ENCODE measurements at places on chromosomes 4 and X.
A peak's percentile ranks its signal among the peaks of the same experiment; 100 is the strongest.

DNA sequence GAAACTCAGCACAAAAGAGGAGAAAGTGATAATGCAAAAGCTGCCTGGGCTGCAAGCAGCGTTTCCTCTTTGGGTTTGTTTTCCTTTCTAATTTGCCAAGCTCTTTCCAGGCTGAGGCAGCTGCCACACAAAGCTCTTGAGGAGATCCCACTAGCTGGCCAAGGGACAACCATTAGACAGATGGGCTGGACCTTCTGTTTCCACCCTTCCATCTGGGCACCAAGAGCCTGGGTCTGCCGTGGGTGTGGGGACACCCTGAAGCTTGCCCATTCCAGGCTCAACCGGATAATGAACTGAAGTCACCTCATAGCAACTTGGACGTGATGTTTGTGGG is 194.6 kb upstream of the C1QTNF7 start:
- DNase-seq = no peak

DNA sequence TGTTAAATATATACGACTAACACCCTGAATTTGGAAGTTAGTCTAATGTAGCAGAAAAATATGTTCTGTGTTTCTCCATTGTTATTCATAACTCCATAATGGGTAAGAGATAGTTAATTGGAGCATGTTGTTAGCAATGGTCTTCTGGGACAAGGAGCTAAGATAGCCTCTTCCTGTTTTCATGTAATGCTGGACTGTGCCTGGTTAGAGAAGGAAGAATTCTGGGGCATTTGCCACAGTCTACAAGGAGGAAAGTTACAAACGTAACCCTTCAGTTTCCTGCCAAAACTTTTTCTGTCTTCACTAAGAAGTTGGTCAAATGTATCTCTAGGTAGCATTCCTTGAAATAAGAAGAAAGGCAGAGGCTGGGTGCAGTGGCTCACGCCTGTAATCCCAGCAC is 5.8 kb downstream of the PRDX4 start:
- DNase-seq = no peak

DNA sequence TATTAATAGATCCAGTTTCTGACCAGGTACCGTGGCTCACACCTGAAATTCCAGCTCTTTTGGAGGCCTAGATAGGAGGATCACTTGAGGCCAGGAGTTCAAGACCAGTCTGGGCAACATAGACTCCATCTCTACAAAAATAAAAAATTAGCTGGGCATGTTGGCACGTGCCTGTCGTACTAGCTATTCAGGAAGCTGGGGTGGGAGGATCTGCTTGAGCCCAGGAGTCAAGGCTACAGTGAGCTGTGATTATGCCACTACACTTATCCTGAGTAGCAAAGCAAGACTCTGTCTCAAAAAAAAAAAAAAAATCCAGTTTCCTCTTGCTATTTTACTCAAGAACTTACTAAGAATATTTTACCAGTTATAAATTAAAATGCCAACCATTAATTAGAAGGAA is 91.7 kb downstream of the SLC10A6 start:
- DNase-seq = no peak

GRCh38 chr4:2672700-2673099 is 83.4 kb downstream of the TNIP2 start:
- DNase-seq = no peak

DNA sequence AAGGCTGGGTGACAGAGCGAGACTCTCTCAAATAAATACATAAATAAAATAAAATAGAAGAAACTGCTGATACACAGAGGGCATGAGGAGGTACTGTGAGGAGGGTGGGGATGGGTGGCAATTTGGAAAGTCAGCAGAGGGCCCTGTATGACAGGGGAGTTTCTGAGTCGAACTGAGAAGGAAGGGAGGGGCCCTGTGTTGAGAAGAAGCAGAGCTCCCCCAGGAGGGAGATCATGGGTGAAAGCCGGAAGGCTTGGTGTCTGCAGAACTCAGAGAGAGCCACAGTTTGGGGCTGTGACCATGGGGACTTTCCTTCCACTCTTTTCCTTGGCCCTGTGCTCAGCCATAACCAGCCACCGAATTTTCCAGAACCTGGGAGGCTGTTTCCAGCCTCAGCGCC is 24.8 kb upstream of the AFAP1 start:
- DNase-seq = peak; percentile 77

DNA sequence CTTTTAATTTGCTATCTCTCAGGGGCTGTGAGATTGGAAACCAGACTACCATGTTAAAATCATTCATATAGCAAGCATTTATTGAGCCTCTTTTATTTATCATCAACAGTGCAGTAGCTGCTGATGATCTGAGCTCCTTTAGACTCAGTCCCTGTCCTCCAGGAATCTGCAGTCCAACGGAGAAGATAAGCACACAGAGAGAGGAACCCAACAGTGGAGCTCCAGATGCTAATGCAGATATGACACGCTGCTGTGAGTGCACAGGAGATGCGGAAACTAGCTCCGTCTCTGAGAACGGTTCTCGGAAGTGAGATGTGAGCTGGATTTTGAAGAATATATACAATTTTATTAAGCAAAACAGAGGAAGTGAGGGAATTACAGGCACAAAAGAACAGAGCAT is 35.4 kb downstream of the DCHS2 start:
- no peak for DNase-seq

DNA sequence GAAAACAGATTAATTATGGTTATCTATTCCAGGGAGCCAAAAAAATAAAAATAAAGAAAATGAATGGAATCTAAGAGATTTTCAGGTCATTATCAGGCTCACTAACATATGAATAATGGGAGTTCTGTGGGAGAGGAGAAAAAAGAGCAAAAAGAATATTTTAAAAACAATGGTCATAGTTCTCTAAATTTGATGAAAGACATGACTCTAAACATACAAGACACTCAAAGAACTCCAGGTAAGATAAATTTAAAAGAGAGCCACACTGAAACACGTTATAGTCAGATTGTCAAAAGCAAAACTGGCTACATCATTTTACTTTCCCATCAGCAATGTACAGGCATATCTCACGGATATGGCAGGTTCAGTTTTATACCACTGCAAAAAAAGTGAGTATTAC is 520.0 kb downstream of the ANKRD50 start:
- DNase-seq = no peak

DNA sequence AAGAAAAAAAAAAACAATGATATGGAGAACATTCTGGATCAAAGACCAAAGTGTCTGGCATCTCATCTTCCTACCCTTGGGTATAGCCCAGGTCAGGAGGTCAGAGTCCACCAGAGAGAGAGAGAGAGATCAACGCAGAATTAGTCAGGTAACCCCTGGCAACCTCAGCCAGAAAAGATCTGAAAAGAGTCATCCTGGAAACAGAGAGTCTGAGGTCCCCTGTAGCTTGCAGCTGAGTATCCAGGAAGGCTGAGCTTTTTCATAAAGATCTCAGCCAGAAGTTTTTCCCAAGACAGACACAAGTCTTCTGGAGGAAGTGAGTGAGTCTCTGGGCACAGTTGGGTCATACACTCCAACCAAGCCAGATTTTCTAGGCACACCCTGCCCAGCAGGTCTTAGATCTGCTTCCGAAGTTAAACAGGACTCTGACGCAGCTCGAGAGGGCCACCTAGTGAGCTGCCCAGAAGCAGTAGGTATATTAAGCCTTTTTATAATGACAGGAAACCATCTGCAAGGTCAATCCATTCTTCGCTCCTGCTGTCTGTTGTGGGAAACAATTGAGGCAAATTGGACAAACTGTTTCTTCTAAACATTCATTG is 35.7 kb downstream of the ACE2 start:
- DNase-seq = no peak

DNA sequence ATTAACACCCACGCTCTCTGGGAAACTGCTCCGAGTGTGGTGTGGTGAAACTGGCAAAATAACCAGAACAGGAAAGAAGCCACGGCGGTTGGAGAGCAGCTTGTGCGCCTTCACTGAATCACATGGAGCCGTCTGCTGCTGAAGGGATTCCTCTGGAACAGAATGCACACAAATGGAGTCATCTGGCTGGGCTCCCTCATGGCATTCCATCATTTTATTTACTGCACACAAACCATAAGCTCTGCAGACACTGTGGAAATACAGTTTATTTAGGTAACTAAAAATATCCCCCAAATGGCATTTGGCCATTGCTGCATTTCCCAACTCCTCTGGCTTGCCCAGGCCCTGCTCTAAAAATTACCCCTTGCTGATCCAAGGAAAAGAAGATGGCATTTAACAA is 187.0 kb upstream of the S100G start:
- no peak for DNase-seq

- DNase-seq = no peak
Observed at GRCh38 chr4:140004549-140004895, 149.5 kb downstream of the MAML3 start.

- no peak for DNase-seq
Observed at GRCh38 chr4:4333265-4333706, 43.2 kb downstream of the ZBTB49 start.

DNA sequence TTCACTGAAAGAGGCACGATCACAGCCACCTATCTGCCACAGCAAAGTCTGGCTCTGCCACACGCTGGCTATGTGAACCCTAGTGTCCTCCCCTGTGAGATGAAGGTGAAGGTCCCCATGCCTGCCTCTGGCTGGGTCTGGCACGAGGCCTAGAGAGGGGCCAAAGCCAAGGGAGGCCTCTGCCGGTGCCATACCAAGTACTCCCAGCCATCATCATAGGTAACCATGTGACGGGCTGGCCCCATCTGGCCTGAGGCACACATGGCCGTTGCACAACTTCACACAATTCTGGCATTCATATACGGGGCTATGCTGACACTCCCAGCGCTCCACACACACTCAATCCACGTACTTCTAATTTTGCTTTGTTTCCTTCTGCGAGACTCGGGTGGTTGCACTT is 15.3 kb downstream of the NOP14 start:
- no peak for DNase-seq

DNA sequence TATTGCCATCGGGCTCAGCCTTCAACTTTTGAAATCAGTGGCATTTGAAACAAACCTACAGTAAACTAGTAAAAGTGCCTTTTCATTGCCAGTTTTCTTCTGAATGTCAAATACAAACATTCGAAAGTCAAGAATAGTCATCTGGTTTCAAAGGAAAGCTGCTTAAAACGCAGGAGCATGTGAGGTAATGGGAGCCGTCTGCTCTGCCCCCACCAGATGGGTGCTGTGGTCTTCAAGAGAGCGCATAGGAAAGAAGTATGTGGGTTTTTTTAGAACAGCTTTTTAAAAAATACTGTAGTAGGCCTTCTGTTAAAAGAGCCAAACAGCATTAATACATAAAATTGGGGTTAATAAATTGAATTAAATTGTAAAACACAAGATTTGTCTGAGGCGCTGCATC is 88.6 kb downstream of the STOX2 start:
- no peak for DNase-seq

DNA sequence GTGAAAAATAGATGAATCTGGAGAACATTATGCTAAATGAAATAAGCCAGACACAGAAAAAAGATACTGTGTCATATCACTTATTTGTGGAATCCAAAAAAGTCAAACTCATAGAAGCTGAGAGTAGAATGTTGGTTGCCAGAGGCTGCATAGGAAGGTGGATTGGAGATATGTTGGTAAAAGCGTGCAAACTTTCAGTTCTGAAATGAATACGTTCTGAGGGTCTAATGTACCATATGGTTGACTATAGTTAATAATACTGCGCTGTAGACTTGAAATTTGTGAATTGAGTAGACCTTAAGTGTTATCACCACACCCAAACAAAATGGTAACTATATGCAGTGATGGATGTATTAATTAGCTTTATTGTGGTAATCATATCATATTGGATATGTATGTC is 45.0 kb upstream of the UPRT start:
- no peak for DNase-seq

DNA sequence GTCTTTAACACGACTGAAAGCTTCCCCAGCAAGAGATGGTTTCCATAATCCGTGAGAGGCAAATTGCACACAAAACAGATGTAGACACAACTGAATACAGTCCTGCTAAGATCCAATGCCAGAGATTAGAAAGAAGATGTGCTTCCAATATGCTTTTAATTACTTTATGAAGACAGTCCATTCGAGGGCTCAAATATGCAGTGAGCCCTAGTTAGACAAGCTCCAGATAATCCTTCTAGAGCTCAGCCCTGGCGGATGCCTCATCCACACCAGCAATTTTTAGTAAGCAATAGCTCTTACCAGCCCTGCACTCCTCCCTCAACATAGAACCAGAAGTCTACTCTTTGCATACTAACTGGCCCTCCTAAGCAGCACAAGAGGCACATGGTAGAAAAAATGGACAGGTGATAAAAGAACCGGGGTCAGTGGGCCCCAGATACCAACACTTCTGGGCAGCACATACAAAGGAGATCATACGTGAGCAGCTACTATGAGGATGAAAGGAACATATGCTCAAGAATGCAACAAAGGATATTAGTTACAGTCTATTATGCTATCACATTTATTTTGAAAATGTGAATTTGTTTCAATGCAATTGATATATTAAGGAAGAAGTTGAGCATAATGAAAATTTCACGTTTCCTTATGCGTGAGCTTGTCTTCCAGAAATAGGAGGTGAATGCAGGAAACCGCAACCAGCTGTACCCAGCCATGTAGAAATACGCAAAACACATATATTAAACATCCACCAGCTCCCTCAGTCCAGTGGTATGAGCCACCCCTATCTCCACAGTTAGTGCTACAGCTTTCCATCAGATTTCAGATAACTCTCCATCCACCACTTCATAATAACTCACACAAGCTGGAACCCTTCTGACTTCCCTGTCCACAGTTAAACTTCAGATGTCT is 34.3 kb downstream of the GPC4 start:
- DNase-seq = no peak

GRCh38 chr4:105230287-105230686 is 83.6 kb downstream of the TET2 start:
- DNase-seq = no peak

DNA sequence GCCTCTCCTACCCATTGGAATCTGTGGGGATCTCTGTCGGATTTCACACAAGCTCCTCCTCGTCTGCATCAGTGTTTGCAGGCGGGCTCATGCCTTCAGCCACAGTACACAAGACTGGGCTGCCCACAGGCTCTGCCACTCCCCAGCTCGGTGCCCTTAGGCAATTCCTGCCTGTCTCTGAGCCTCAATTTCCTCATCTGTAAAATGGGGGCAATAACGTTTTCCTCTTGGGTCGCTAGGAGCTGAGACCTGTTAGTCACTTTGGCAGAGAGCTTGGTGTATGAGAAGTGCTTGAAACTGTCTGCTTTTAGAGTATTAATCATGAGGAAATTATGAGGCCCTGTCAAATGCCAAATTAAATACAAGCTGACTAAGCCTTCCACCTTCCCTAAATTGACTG is 27.6 kb upstream of the MSX1 start:
- no peak for DNase-seq

DNA sequence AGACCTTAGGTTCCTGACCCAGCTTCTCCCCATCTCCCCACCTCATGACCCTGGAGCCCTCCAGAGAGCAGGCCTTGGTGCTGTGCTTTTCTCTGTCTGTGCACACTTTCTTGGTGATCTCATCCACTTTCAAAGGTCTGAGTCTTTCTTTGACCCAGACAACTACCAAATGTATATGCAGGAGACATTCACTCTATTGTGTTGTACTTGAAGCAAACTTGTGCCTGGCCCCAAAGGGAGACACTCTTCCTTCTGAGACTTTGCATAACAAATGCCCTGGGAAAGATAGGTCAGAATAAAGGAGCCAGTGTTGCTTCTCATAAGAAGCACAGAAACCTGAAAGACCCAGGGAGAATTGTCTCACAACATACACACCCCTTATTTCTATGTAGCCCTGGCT is 54.3 kb upstream of the TLR2 start:
- DNase-seq = no peak

GRCh38 chrX:30513284-30513683 is 64.3 kb downstream of the TASL start:
- peak; percentile 6 for DNase-seq

GRCh38 chr4:101074326-101074725 is 273.0 kb downstream of the PPP3CA start:
- no peak for DNase-seq

Data from CD4-positive, alpha-beta T cell treated with Interleukin-4 for 4 hours (primary cell).